ENCODE measurements at places on chromosomes 2 and 18.

DNA sequence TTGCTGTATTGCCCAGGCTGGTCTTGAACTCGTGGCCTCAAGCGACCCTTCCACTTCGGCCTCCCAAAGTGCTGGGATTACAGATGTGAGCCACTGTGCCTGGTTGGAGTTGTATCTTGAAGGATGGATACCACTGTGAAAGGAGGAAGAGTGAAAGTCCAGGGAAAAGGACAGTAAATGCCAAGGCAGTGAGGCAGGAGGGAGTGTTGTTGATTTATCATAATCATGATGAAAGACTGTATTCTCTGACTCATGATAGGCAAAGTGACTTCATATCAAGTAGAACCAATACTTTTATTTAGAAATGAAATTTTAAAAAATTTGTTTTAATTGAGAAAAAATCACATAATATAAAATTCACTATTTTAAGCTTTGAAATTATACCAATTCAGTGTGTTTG lies 162.3 kb downstream of the ARHGAP28 start:
- DNase-seq: no peak

GRCh38 chr2:220574038-220574437 lies 946.6 kb downstream of the SLC4A3 start:
- DNase-seq: no peak

DNA sequence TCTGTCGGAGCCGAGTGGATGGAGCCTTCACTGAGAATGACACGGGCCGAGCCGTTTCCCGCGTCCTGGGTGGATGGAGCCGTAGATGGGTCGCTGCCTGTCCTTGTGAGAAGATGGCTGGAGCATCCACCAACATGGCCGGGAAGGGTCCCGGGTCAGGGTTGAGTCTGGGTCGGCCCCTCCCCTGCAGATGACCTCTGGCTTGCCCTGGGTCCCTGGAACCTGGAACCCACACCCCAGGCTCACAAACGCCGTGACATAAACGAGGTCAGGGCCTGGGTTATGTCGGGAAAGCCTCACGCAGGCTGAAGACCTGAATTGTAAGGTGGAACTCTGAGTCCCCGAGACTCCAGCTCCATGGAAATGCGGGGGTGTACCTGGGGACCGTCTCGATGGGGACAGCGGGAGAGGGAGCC lies 94.9 kb downstream of the NFATC1 start:
- no peak for DNase-seq

- no peak for DNase-seq
These were observed at the start of gene CHST9 for GRCh38 chr18:27185025-27185763. CHST9 (minus strand) TSS chr18:27185308; CDS start chr18:27142809, 42,499 bp downstream.

DNA sequence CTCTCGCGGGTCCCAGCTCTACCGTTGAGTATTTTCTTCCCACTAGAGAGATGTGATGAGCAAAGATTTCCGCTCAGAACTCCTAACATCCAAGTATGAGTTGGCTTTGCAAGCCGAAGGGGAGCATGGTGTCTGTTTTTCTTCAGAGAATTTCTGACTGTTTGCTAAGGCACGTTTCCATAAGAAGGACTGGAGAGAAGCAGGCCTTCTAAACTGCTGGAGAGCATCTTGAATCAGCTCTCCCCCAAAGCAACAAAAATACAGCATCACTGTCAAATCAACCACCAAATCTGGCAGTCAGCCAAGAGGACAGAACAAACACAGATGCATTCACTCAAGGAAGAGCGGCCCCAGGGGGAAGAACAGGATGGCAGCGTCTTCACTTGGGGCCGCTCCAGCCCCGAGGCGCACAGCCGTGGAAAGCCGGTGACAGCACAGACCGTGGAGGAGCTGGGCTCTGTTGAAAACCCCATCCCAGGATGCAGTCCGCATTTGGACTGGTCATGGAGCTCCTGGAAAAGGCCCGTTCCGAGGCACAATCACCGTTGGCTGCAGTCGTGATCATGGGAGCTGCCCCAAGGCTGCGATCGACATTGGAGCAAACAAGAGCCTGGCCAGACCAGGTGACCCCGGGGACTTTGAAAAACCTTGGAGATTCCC lies 101.4 kb downstream of the NFATC1 start:
- no peak for DNase-seq

GRCh38 chr2:83081826-83082690 lies 1377.0 kb downstream of the SUCLG1 start:
- no peak for DNase-seq

- DNase-seq: no peak
These were observed 227.0 kb upstream of the COPS8 start for GRCh38 chr2:236858661-236859060.
